ENCODE measurements at places on chromosomes 3 and 15.

GRCh38 chr15:71254491-71254890 lies 139.2 kb downstream of the THSD4 start:
- no peak for DNase-seq

DNA sequence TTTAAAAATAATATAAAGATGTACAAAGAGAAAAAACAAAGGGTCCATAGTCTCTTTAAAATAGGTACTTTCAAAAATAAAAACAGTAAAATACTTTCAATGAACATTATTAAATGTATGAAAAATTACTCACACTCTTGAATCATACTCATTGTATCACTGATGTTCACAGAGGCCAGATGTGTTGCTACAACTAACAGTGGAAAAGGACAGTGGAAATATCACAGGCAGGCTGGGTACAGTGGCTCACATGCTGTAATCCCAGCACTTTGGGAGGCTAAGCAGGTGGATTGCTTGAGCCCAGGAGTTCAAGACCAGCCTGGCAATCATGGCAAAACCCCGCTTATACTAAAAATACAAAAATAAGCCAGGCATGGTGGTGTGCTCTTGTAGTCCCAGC lies 26.8 kb downstream of the NPHP3 start:
- no peak for DNase-seq

DNA sequence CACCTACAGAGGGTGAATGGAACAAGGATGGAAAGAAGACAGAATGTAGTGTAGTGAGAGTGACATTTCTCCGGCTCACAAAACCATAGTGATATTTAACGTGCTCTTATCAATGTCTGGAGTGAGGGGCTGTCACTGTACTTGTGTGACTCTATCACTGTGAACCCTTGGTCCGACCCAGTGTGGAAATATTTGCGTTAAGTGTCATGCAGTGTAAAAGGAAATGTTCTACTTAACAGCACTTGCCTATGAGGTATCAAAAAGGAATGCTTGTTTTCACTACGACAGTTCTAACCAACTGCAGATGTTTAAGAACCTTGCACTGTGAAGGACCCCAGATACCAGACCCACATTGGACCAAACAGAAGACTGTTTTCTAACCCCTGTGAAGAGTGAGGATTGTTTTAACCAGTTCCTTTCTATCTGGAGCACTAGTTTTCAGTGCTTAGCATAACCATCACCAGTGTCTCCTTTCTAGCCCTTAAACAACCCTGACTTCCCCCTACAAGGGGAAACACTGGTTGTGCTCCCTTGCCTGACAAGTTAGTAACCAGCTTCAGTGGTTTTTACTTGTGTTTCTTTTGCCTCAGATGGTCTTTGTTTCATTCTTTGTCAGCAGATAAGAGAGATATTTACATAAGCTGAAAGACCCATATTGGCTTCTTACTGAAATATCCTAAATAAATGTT lies 144.7 kb upstream of the ABHD17C start:
- DNase-seq = no peak

DNA sequence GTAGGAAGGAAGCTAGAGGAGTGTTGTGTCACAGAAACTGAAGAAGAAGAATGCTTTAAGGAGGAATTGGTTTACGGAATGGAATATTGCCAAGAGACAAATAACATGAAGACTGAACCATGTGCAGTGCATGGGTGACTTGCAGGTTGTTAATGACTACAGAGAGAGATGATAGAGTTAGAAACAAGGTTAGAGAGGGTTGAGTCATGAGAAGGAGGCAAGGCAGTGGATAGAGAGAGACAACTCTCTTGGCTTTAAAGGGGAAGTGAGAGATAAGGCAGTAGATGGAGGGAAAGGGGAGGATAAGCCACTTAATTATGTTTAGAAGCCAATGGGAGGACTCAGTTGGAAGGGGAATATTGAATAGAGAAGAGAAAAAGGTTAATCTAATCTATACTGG lies 119.3 kb upstream of the CCNL1 start:
- DNase-seq = no peak

- DNase-seq = no peak
Measured at GRCh38 chr3:185677146-185677829, 91.2 kb downstream of the SENP2 start.

- DNase-seq = no peak
Measured at GRCh38 chr3:143450632-143451031, 331.1 kb downstream of the CHST2 start.

- no peak for DNase-seq
Measured at GRCh38 chr15:99873451-99873850, 140.2 kb upstream of the LYSMD4 start.

DNA sequence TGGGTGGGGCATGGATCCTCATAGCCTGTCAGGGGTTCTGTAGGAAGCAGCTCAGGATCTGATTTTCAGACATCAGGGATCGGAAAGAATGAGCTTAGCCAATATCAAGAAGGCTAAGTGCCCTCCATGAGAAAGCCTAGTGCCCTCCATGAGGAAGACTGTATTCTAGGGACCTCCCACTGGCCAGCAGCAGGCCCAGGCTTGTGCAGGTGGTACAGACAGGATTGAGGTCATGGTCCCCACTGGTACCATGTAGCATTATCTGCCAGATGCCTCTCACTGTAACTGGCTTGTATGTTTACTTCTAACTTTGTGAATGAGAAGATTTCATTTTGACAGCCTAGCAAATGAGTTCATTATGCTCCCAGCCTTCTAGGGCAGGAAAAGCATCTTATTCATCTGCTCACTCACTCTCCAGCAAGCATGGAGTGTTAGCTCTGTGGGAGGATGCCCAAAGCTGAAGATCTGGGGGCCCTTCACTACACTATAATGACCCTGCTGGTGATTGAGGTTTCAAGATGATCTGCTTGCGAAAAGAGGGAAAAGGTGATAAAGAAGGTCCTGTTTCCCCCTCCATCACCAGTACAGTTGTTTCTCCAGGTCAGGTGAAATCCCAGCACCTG lies 7.5 kb downstream of the EPHB1 start:
- DNase-seq = no peak

DNA sequence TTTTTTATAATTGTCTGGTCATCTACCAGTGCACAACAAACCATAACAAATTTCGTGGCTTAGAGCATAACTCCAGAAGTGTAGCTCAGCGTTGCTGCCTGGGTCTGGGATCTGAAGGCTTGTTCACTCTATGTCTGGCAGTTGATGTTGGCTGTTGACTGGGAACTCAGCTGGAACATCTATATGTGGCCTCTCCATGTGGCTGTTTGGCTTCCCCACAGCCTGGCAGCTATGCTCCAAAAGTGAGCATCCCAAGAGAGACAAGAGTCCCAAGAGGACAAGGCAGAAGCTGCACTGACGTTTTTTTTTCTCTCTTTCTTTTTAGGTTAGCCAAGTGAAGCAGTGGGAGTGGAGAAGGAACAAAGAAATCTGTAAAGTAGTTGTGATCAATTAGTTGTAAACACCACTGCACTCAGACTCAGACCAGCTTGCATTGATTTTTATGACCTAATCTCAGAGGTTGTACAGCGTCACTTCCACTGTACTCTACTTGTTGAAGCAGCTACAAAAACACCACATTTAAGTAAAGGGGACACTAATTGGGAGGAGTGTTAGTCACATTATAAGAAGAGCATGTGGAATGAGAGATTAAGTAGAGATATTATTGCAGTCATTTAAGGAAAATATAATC lies 2.5 kb upstream of the GPR176 start:
- DNase-seq = no peak

DNA sequence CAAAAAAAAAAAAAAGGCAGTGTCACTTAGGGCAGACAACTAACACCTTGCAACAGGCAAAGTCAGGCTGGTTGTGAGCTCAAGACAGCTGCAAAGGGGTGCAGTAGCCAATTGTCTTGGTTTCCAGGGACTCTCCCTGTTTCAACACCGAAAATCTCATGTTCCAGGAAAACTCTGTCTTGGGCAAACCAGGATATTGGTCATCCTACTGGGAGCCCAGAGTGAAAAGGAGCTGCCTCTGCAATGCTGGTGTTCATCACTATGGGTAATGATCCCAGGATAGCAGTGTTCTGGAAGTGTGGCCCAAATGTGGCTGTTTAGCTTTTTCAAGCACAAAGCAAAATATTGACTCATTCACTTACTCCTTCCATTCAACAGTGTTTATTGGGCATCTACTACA lies 82.6 kb downstream of the ARHGAP31 start:
- no peak for DNase-seq

DNA sequence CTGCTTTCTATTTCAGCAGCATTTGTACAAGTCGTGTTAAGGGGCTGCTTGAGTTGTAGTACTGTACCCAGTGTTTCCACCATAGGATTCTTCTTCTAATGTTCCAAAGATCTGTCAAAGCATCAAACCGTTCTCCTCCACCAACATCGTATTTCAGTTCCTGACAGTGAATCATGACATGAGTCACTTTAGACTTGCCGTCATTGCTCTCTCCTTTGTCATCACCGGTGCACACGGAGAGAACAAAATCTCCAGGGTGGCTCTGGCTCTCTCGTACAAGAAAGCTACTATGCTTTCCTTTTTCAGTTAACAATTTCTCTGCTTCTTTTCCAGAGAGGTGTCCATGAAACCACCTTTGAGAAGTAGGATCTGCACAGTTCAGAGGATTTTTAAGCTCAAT lies 270.9 kb upstream of the CCDC54 start:
- DNase-seq = no peak
